ENCODE measurements at places on chromosomes 1 and 21. TPM values are rescaled to one million over a fixed set of nuclear protein-coding genes. Genes with fewer than 3 reads are reported as not detected.

- peak; percentile 74 for DNase-seq
- H3K36me3 ChIP-seq = no peaks in the 10 kb centered on the region
- H3K4me3 ChIP-seq = no peak overlapping the region
- H3K27me3 ChIP-seq = no peaks in the 10 kb centered on the region
- no peak overlapping the region for H3K27ac ChIP-seq
- H3K4me1 ChIP-seq = no peaks in the 10 kb centered on the region
These were observed 244.5 kb downstream of the NEGR1 start for GRCh38 chr1:72037745-72038343.

The UTS2 gene
- not detected for total RNA-seq

- peaks cover 11% of the 10 kb centered on the region for H3K4me1 ChIP-seq
- DNase-seq = no peak
- peaks cover 38% of the 10 kb centered on the region for H3K36me3 ChIP-seq
- H3K27me3 ChIP-seq = no peaks in the 10 kb centered on the region
These were observed 71.9 kb downstream of the CEP350 start for GRCh38 chr1:180026556-180026955.

The USF1 gene
- total RNA-seq = 61.2 TPM

GRCh38 chr1:234745844-234746797 is 136.1 kb upstream of the IRF2BP2 start:
- DNase-seq = no peak
- H3K27ac ChIP-seq = no peak overlapping the region
- H3K36me3 ChIP-seq = no peaks in the 10 kb centered on the region

GRCh38 chr1:53551428-53551995 is 92.3 kb downstream of the DMRTB1 start:
- DNase-seq = no peak
- H3K27me3 ChIP-seq = no peaks in the 10 kb centered on the region
- no peaks in the 10 kb centered on the region for H3K36me3 ChIP-seq
- H3K4me3 ChIP-seq = no peak overlapping the region
- H3K27ac ChIP-seq = no peak overlapping the region

DNA sequence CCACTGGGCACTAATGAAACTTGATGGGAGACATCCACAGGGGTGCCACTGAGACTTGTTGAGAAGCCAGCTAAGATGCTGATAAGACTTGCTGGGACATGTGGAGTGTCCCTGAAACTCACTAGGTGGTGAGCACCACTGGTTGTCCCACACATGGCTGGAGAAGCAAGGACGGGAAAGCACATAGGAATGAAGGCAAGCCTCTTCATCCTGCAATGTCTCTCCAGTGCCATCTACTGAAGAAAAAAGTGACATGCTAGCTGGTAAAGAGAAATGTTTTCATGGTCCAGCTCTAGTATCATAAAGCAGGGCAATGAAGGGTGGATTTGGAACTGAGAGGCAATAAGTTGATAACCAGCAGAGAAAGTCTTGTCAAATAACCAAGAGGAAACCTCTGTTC is 283.0 kb downstream of the PAPPA2 start:
- no peak for DNase-seq
- H3K4me3 ChIP-seq = no peak overlapping the region
- H3K36me3 ChIP-seq = no peaks in the 10 kb centered on the region
- no peak overlapping the region for H3K27ac ChIP-seq

- DNase-seq = peak; percentile 72
- no peaks in the 10 kb centered on the region for H3K4me1 ChIP-seq
- H3K36me3 ChIP-seq = no peaks in the 10 kb centered on the region
- no peak overlapping the region for H3K4me3 ChIP-seq
- no peak overlapping the region for H3K27ac ChIP-seq
These were observed 112.5 kb downstream of the USH2A start for GRCh38 chr1:216310776-216311175.

The OR10Z1 gene
- not detected for total RNA-seq

DNA sequence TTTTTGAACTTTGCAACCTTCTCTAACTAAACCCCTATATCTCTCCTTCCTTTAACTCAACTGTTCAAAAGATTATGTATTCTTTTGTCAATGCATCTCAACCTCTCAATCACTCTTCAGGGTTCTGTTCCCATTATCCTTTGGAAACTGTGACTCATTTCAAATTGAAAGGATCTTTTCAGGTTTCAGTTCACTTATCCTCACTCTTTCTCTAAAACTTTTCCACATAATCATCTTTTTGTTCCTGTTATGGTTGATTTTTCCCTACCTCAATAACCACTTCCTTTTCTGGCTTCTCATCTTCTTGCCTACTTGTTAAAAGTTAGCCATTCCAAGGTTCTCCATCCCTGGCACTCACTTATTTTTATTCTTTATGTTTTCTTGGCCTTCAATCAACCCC is 56.2 kb upstream of the NUF2 start:
- H3K27ac ChIP-seq = no peak overlapping the region
- no peaks in the 10 kb centered on the region for H3K27me3 ChIP-seq
- H3K4me1 ChIP-seq = no peaks in the 10 kb centered on the region
- no peak for DNase-seq

The TINAGL1 gene
- not detected for total RNA-seq

The S100A10 gene
- 0.56 TPM for total RNA-seq

- H3K27ac ChIP-seq = no peak overlapping the region
- no peak overlapping the region for H3K4me3 ChIP-seq
- no peaks in the 10 kb centered on the region for H3K36me3 ChIP-seq
- H3K4me1 ChIP-seq = peaks cover 7% of the 10 kb centered on the region
These were observed 14.7 kb upstream of the TNFRSF8 start for GRCh38 chr1:12048372-12048771.

DNA sequence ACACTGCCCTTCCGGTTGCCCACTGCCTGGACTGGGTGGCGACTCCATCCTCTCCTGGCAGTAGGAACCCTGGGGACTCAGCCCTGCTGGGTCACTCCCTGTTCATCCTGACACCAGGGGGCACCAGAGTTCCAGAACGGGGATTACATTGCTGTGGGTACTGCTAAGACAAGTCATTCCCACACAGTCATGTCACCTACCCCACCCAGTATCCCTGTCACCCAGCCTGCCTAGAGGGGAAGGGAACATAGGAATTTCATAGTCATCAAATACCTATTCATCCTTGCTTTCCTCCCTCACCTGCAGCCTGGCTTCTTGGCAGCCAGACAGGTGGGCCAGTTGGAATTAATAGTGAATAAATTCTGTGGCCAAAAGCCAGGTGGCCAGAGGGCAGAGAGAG is 9.8 kb upstream of the SFN start:
- no peaks in the 10 kb centered on the region for H3K27me3 ChIP-seq
- peak; percentile 88 for DNase-seq
- H3K36me3 ChIP-seq = peaks cover 6% of the 10 kb centered on the region
- no peak overlapping the region for H3K4me3 ChIP-seq
- no peaks in the 10 kb centered on the region for H3K4me1 ChIP-seq
- no peak overlapping the region for H3K27ac ChIP-seq

DNA sequence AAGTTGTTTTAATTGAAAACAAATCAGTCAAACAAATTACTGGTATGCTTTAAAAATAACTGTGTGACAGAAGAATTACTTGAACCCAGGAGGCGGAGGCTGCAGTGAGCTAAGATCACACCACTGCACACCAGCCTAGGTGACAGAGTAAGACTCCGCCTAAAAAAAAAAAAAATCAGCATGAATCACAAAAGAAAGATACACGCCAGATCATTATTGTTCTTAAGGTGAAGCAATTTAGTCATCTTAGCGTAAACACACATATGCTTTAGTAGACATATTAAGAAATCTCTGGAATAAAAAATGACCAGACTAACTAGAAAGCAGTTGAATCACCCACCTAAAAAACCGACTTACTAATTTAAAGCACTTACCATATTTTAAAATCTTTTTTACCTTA is 20.2 kb downstream of the RERE start:
- no peaks in the 10 kb centered on the region for H3K4me1 ChIP-seq
- no peak for DNase-seq
- no peak overlapping the region for H3K4me3 ChIP-seq
- H3K36me3 ChIP-seq = no peaks in the 10 kb centered on the region
- H3K27me3 ChIP-seq = no peaks in the 10 kb centered on the region
- no peak overlapping the region for H3K27ac ChIP-seq

DNA sequence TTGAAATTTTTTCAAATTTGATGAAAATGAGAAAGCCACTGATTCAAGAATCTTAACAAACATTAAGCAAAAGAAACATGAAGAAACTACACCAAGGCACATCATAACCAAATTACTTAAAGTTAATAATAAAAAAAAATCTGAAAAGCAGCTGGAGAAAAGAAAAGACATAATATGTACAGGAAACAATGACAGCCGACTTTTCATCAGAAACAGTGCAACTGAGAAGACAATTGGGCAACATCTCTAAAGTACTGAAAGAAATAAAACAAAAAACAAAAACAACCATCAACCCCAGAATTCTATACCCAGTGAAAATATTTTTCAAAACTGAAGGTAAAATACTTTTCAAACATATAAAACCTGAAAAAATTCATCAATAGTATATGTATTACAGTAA is 73.8 kb upstream of the DMRTA2 start:
- no peaks in the 10 kb centered on the region for H3K27me3 ChIP-seq
- H3K36me3 ChIP-seq = peaks cover 13% of the 10 kb centered on the region
- DNase-seq = no peak
- H3K4me1 ChIP-seq = peaks cover 11% of the 10 kb centered on the region
- peak overlapping the region; percentile 17 for H3K27ac ChIP-seq

DNA sequence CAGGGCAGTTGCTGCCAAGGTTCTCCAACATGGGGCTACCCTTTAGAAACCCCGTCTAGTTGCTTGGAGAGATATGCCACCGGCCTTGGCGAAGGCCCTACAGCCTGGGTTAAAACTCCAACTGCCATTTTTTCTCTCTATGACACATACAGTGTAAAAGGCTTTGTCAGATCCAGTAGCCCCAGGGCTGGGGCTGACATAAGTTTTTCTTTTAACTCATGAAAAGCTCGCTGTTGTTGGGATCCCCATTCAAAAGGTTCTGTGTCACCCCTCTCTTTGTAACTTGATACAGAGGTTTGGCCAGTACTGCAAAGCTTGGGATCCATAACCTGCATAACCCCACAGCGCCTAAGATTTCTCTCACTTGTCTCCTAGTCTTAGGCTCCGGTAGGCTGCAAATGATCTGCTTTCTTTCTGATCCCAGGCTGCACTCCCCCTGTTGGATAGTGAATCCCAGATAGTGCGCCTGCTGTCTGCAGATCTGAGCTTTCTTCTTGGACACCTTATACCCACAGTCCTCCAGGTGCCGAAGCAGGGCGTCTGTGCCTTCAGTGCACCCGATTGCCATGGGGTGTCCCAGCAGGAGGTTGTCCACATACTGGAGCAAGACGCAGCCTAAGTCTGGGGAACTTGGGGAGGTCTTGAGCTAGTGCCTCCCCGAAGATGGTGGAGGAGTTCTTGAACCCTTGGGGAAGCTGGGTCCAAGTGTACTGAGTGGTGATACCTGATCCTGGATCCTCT is 406.2 kb downstream of the TGFB2 start:
- no peaks in the 10 kb centered on the region for H3K27me3 ChIP-seq
- H3K4me1 ChIP-seq = no peaks in the 10 kb centered on the region
- no peak overlapping the region for H3K4me3 ChIP-seq
- H3K36me3 ChIP-seq = no peaks in the 10 kb centered on the region

The NUDT4B gene
- not detected for total RNA-seq

The C1orf53 gene
- 4.4 TPM for total RNA-seq

The MPZ gene
- 4.0 TPM for total RNA-seq

- no peak overlapping the region for H3K27ac ChIP-seq
- peaks cover 35% of the 10 kb centered on the region for H3K4me1 ChIP-seq
- no peak overlapping the region for H3K4me3 ChIP-seq
- no peaks in the 10 kb centered on the region for H3K36me3 ChIP-seq
These were observed 470.0 kb upstream of the VAMP3 start for GRCh38 chr1:7300893-7301663.

All from Karpas-422 (cell line).